Right ventricle myocardium superior (tissue), 1 donor: ENCODE measurements at places on chromosomes 16 and 17.

DNA sequence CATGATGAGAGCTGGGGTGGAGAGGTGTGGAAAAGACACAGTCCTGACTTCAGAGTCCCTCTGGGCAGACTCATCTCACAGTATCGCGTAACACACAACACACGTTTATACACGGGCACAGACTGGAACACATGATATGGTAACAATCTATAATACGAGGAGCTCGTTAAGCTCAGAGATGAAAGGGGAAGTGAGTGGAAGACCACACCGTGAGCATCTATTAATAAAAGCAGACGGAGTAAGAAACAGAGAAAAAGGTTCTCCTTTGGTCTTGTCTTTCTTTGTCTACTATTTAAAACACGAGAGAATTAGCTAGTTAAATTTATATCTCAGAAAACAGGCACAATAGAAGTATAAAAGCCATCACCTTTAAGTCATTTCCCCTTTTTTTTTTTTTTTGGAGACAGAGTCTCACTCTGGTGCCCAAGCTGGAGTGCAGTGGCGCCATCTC, 13.5 kb downstream of the ANKRD11 start:
- no peak for DNase-seq

DNA sequence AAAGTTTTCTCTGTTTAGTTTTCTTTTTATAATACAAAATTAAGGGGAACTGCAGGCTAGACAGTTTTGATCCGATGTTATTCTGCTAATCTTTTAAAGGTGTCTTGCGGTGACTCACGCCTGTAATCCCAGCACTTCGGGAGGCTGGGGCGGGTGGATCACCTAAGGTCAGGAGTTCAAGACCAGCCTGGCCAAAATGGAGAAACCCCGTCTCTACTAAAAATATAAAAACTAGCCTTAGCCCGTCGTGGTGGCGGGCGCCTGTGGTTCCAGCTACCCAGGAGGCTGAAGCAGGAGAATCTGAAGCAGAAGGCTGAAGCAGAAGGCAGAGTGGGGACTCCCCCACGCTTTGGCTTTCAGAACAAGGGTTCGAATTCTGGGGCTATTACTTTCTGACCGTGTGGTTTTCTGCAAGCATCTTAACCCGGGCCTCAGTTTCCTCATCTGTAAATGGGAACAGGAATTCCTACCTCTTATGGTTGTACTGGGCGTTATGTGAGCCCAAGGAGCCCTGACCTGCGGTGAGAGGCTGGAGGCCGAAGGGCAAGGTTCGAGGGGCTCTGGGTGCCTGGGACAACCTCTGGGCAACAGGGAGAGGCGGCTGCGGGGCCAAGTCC, 1.2 kb upstream of the KATNB1 start:
- no peak for DNase-seq

DNA sequence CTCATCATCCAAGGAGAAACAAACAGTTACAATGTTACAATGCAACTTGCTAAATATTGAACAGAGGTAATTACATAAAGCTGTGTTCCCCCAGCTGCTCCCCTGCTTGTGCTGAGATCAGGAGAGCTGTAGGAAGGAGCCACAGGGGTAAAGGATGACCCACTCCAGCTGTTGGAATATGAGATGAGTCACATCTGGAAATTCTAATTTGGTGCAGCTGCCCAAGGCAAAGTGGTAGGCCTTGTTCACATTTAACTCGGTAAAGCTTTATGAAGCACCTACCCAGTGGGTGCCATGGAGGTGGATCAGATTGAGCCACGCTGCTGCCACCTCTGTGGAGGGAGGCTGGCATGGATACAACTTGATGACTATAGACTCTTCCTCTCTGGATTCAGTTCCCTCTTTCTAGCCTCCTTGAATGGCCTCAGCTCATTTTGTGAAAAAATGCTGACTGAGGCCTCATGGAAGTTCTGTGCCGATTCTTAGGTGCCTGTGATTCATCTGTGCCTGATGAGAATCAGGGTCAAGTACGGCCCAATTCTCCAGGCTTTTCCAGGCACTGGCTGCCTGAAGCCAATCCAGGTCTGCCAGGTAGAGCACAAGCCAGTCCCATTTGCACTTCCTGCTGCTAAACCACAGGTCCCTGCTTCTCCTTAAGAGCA, 7.4 kb downstream of the ZNF689 start:
- DNase-seq, result no peak

DNA sequence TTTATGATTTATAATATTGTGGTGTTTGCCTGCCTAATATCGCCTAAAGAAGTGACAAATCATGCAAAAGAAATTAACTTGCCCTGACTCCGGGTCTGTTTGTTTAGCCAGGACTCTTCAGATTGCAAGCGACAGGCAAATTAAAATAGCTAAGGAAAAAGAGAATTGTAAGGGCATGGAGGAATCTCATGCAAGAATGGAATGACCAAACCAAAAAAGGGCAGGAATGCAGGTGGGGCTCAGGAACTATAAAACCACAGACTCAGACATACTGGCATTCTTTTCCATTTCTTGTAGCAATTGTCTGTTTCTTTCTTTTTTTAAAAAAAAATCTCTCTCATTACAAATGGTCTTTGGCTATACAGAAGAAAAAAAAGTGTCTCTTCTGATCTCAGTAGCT, 188.1 kb upstream of the XYLT1 start:
- DNase-seq, result no peak

- DNase-seq, result no peak
Measured at GRCh38 chr17:57377094-57377493, 120.8 kb downstream of the MSI2 start.

GRCh38 chr16:80318107-80318506, 222.7 kb upstream of the DYNLRB2 start:
- no peak for DNase-seq

GRCh38 chr17:67784364-67785121, 40.8 kb upstream of the BPTF start:
- DNase-seq, result no peak

GRCh38 chr17:17728550-17729251, 47.4 kb downstream of the RAI1 start:
- DNase-seq, result no peak

DNA sequence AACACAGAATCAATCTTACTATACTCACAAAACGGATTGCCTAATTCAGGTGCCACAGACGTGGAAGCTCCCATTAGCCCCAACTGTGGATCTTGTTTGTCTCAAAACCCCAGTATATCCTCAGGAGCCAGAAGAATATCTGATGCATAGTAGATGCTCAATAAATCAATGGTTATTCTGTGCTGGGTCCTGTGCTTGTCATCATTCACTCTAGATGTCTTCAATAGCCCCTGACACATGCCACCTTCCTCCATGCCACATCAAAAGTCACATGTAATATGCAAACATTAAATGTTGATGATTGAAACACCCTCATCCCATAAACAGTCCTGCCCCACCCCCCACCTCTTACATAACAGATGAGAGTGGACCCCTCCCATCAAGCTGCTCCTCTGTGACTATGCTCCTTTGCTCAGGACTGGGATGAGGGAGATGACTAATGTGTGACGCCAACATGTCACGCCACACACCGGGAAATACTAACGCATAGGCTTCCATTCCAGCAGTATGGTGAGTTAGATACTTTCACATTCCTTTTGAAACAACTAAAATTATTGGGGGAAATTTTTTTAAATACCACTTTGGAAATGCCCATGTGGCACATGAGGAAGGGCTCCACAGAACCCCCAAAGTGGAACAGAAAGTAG, 267.6 kb upstream of the SDK2 start:
- no peak for DNase-seq

- DNase-seq, result no peak
Measured at GRCh38 chr17:8696426-8696825, 48.2 kb downstream of the CCDC42 start.

DNA sequence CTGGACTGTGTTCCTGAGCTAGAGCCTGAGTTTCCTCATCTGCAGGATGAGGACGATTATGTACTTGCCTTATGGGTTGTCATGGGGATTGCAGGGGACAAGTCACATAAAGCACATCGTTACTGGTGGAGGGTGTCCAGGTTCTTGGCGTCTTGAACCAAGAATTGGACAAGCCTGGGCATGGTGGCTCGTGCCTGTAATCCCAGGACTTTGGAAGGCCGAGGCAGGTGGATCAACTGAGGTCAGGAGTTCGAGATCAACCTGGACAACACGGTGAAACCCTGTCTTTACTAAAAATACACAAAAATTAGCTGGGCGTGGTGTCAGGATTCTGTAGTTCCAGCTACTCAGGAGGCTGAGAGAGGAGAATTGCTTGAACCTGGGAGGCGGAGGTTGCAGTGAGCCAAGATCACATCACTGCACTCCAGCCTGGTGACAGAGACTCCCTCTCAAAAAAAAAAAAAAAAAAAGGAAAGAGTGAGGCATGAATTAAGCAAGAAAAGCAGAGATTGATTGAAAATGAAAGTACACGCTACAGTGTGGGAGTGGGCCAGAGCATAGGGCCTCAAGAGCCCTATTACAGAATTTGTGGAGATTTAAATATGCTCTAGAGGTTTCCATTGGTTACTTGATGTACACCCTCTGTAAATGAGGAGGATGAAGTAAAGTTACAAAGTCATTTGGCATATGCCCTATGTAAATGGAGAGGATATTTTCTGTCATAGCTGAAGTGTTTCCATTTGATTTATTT, 30.7 kb downstream of the ADGRG5 start:
- DNase-seq, result no peak

GRCh38 chr17:35877345-35878029, 2.7 kb downstream of the CCL5 start:
- no peak for DNase-seq

GRCh38 chr16:89407282-89407924, 83.0 kb downstream of the ANKRD11 start:
- DNase-seq, result peak; percentile 54

DNA sequence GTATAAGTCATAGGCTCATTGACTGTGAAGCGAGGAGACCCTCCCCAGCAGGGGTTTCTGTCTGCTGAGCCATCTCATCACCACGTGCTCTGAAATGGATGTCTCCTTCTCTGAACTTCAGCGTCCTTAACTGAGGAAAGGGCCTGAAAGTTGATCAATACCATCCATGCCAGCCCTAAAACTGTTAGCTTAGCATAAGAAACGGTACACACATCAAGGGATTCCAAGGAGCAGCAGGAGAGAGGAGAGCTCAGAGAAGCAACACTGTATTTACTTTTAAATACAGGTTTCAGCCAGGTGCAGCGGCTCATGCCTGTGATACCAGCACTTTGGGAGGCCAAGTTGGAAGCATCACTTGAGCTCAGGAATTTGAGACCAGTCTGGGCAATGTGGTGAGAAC, 248.9 kb upstream of the TNRC6C start:
- DNase-seq, result no peak

DNA sequence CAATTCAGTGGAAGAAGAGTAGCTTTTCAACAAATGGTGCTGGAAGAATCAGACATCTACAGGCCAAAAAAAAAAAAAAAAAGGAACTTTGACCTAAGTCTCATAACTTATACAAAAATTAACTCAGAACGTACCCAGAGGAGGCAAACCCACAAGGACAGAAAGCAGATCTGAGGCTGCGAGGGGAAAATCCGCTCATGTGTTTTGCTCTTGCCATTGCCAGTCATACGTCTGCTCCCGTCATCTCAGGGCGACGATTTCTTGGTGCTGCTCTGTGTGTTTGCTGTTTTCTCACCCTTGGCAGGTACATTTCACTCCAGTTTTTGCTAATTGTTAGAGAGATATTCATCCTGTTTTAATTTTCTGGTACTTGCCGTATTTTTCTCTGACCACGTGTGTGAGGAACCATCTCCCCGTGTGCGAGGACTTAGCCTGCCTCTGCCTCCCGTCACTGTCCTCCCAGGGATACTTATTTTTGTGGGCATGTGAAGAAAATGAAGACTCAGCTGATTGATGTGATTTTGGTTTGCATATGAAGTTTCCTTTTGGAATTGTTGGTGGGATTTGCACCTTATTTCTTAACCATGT, 33.4 kb upstream of the ACSF3 start:
- DNase-seq, result no peak

DNA sequence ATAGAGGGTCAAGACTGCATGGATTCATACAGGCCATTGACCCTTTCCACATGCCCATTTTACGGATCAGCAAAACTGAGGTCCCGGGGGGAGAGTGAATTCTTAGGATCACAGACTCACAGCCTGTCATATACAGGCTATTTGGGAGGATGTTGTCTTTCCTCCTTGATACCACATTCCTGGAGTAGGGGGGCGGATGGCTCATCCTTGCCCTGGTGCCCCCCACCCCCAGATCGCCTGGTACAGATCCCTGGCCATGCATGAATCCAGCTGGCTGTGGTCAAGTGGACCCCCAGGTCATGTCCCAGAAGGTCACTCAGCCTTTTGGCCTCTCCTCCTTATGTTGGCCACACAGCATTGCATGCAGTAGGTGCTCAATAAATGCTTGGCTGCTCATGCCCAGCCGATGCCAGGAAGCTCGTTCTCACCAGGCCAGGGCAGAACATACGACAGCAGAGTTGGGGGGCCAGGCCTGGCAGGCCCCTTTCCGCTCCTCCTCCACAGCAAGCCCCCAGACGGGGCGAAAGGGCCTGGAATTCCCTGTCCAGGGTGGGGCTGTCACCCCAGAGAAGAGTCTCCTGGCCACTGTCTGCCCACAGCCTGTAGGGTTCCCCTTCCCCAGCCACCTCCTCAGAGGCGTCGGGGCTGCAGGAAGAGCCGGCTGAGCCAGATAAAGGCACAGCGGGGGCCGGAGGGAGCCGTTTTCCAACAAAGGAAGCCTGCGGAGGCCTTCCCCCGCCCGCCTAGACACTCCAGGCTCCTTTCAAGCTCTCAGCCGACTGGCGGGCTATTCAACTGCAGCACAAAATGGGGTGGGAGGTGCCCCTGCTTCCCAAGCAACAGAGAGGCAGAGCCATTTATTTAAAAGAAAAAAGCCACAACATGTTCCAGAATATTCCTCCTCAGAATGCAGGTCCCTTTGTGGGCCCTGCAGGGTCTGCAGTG, 215.7 kb upstream of the CIBAR2 start:
- DNase-seq, result no peak

DNA sequence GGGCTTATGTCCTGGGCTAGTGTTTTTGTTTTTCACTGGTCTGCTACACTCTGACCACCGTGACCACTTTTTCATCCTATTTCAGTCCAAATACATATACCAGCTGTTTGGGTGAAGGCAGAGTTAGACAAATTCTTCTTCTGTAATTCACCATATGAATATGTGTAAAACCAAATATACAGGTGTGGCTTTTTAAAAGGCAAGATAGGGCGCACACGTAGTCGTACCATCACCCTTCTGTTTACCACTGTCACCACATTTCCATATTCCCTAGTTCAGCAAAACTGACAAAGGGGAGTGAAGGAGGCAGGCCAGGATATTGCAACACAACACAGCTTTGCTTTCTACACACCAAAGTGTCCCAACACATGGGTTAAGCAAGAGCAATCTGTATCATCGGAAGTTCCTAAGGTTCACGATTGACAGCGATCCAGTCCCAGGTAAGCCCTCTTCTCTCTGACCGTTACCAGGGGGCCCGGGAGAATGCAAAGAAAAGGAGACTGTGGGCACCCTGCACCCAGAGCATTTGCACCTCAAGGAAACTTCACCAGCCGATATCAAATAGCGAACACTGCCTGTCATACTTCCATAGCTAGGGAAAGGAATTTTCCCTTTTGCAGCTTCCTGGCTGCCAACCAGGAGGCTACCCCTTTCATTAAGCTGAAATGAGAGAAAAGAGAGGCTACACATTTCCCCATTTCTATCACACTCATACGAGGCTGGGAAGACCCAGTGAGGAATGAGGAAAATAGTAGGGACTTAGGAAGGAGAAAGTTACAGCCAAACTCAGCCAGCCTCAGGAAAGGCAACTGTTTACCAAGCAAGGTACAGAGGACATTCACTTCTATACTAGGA, 23.1 kb downstream of the CREBBP start:
- DNase-seq, result no peak
